ENCODE measurements at places on chromosomes 6 and 20.

DNA sequence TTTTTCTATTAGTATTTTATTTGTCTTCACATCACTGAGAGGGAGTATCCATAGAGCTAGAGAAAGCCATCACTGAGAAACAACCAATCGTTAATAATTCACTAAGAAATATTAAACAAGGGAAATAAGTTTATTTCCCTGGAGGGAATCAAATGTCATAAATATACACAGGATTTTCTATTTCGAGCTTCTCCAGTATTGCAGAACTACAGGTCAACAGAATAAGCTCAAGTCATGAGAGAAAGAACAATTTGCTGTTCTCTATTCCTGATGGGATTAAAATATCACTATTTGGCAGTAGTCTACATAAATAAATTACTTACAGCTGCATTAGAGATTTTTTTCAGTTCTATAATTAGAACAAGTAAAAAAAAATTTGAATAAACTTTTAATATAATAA, 2.2 kb upstream of the FAM162B start:
- no peak overlapping the region for H3K4me3 ChIP-seq
- no peaks in the 10 kb centered on the region for H3K36me3 ChIP-seq

GRCh38 chr6:2862712-2863181, 21.1 kb upstream of the SERPINB1 start:
- H3K27ac ChIP-seq = peak overlapping the region; percentile 91
- peaks cover 74% of the 10 kb centered on the region for H3K4me1 ChIP-seq
- peaks cover 41% of the 10 kb centered on the region for H3K36me3 ChIP-seq
- DNase-seq = no peak
- no peak overlapping the region for H3K4me3 ChIP-seq

- no peak overlapping the region for H3K4me3 ChIP-seq
- H3K4me1 ChIP-seq = peaks cover 17% of the 10 kb centered on the region
- no peak overlapping the region for H3K27ac ChIP-seq
- no peaks in the 10 kb centered on the region for H3K36me3 ChIP-seq
- peaks cover 10% of the 10 kb centered on the region for H3K27me3 ChIP-seq
These were observed 213.8 kb upstream of the CST7 start for GRCh38 chr20:24735263-24735662.

DNA sequence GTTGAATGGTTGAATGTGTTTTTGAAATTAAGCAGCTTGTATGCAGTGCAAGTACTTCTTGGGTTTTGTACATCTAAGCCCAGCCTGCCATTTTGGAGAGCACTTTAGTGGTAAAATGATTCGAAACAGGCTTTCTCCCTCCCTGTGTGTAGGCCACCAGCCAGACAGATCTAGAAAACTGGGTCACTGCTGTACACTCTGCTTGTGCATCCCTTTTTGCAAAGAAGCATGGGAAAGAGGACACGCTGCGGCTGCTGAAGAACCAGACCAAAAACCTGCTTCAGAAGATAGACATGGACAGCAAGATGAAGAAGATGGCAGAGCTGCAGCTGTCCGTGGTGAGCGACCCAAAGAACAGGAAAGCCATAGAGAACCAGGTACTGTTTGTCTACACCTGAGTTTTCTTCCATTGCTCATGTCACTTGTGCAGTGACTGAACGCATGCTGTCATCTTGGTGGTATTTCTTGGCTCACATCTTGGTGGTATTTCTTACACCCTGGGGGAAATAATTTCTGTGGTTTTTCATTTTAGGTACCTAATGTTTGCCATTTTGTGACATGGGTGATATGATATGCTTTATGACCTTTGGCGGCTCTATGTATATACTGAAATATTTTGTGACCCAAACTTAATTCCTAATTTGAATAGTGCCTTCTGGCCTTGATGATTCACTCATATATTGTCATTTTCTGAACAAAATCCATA, 115.7 kb upstream of the CLDN20 start:
- no peak for DNase-seq
- H3K4me1 ChIP-seq = peaks cover 72% of the 10 kb centered on the region
- H3K36me3 ChIP-seq = peaks cover 4% of the 10 kb centered on the region
- no peak overlapping the region for H3K27ac ChIP-seq
- H3K4me3 ChIP-seq = no peak overlapping the region
- no peaks in the 10 kb centered on the region for H3K27me3 ChIP-seq

DNA sequence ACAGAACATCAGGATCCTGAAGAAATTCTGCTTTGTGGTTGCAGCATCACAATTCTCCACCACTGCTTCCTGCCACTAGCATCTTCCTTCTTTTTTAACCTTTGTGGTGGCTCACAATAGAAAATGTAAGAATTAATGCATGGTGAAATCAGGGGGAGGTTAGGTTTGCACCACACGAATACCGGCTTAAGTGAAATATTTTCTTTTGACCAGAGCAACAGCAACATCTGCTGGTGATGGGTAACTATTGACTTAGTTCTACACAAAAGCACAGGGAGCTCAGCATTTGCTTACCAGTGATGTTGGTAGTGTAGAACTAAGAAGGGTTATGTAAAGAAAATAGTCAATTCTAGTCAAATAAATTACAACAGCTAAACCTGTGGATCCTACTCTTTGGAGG, 280.5 kb downstream of the SYNE1 start:
- no peak for DNase-seq
- no peaks in the 10 kb centered on the region for H3K36me3 ChIP-seq
- no peaks in the 10 kb centered on the region for H3K27me3 ChIP-seq
- no peak overlapping the region for H3K4me3 ChIP-seq

DNA sequence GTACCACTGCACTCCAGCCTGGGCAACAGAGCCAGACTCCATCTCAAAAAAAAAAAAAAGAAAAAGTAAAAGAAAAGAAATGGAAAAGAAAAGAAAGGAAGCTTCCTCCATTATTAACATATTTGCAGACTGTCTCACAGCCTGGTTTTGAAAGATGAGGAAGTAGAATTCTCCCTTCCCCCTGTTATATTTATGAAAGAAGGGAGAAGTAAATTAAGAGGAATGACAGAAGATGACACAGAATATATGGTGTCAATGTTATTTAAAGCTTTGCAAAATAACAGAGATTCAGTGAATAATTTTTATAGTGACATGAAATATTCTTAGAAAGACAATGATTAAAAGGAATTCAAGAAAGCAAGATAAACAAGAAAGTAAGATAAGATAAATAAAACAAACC, 83.7 kb upstream of the PRSS16 start:
- H3K36me3 ChIP-seq = no peaks in the 10 kb centered on the region
- peaks cover 8% of the 10 kb centered on the region for H3K4me1 ChIP-seq
- no peak overlapping the region for H3K4me3 ChIP-seq
- no peak overlapping the region for H3K27ac ChIP-seq
- peaks cover 14% of the 10 kb centered on the region for H3K27me3 ChIP-seq
- DNase-seq = no peak

GRCh38 chr20:36074983-36075382, 79.6 kb upstream of the EPB41L1 start:
- H3K27ac ChIP-seq = no peak overlapping the region
- no peaks in the 10 kb centered on the region for H3K36me3 ChIP-seq
- H3K4me3 ChIP-seq = no peak overlapping the region

GRCh38 chr6:122389704-122390372, 9.6 kb upstream of the HSF2 start:
- no peaks in the 10 kb centered on the region for H3K4me1 ChIP-seq
- H3K27ac ChIP-seq = no peak overlapping the region
- H3K36me3 ChIP-seq = no peaks in the 10 kb centered on the region
- no peak for DNase-seq
- H3K27me3 ChIP-seq = no peaks in the 10 kb centered on the region
- H3K4me3 ChIP-seq = no peak overlapping the region

- no peaks in the 10 kb centered on the region for H3K4me1 ChIP-seq
- H3K4me3 ChIP-seq = no peak within 1 kb of the TSS
- peaks cover 4% of the 10 kb centered on the region for H3K27me3 ChIP-seq
These were observed at the start of gene SLC17A2 for GRCh38 chr6:25930532-25931410. Gene SLC17A2 (minus strand): TSS chr6:25930691. CDS start chr6:25925796, 4,895 bp downstream.

DNA sequence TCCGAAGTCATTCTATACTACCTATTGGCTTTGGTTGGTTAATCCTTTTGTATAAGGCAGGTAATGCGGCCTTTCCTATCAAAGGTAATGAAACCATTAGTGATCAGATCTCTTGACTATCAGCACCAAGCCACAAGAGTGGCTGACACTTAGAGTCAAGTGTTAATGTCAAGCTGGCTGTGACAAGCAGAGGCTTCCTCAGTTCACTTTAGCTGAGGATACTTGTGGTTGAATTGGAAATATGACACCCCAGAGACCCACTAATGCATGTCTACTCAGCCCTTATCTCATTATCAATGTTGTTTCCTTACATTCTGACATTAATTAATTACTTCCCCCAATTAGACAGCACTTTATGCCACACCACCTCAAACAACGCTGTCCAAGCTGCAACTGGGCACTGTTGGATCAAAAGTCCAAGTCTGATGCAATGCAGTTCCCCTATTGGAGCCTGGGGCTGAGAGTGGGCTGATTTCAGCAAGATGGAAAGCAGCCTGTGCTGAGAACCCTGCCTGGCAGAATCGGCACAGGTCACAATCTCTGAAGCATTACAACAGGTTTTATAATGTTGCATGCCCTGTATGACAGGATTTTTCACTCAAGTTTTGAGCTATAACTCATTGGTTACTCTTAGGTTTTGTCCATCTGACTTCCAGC, 273.5 kb downstream of the COL12A1 start:
- H3K4me3 ChIP-seq = no peak overlapping the region
- no peaks in the 10 kb centered on the region for H3K27me3 ChIP-seq
- DNase-seq = no peak
- no peaks in the 10 kb centered on the region for H3K36me3 ChIP-seq
- no peaks in the 10 kb centered on the region for H3K4me1 ChIP-seq

DNA sequence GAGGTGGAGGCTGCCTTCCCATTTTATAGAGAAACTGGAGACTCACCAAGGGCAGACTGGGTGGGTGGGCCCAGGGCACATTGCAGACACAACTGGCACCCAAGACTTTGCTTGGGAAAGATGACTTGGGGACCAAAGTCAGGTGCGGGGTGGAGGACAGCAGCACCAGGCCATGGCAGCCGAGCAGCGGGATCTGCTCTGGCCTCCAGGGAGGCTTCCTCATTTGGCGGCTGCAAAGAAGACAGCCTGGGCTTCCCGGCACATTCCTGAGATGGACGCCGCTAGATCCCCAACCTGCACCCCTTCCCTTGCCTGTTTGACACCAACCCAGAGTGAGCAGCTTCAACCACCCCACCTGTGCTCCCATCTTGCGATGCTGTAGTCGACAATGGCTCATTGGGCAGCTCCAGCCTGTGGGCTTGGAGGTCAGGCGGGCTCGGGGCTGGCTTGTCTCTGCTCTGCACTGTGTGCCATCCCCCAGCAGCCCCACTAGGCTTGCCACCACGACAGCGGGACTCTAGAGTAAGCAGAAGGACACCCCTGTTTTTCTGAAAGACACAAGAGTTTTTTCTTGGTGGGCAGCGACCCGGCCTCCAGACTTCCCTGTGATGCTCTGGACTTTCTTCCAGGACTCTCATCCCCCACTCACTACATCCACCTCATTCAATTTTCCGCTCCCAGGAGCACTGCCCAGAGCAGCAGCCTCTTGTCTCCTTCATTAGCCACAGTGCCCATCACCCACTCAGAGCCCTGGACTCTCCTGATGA, 184.9 kb upstream of the CST7 start:
- no peak overlapping the region for H3K27ac ChIP-seq
- H3K4me1 ChIP-seq = no peaks in the 10 kb centered on the region
- H3K4me3 ChIP-seq = no peak overlapping the region
- H3K36me3 ChIP-seq = no peaks in the 10 kb centered on the region

DNA sequence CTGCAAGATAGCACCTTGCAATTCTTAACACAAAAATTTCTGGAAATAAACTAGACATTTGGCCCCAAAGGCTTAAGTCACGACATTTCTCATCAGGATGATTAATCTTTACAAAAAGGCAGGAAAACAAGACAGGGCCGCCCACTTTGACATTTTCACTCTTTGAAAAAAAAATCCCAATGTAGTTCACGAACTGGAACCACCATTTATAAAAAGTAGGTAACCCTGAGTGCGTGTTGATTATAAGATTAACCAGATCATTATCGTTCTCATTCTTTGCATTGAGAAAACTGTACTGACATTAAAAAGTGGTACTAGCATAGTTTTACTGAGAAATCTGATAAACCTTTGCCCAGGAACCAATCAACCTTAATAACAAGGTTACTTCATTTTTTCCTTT, 108.8 kb downstream of the HUS1B start:
- peaks cover 40% of the 10 kb centered on the region for H3K36me3 ChIP-seq
- H3K4me3 ChIP-seq = no peak overlapping the region
- H3K27ac ChIP-seq = peak overlapping the region; percentile 82
- DNase-seq = no peak
- H3K27me3 ChIP-seq = no peaks in the 10 kb centered on the region

- no peak for DNase-seq
- H3K27ac ChIP-seq = no peak overlapping the region
- no peaks in the 10 kb centered on the region for H3K27me3 ChIP-seq
- H3K4me3 ChIP-seq = no peak overlapping the region
- H3K36me3 ChIP-seq = peaks cover 45% of the 10 kb centered on the region
- H3K4me1 ChIP-seq = peaks cover 9% of the 10 kb centered on the region
These were observed 16.6 kb downstream of the TBC1D20 start for GRCh38 chr20:445514-446336.

- peaks cover 12% of the 10 kb centered on the region for H3K4me1 ChIP-seq
- peak; percentile 59 for DNase-seq
These were observed at the start of gene RBPJL for GRCh38 chr20:45306431-45306982. Gene RBPJL (plus strand): TSS chr20:45306840. CDS start chr20:45306923, 83 bp downstream.

GRCh38 chr20:10487142-10488136, 52.3 kb downstream of the SLX4IP start:
- peaks cover 16% of the 10 kb centered on the region for H3K4me1 ChIP-seq
- no peak overlapping the region for H3K27ac ChIP-seq
- no peak for DNase-seq
- peaks cover 2% of the 10 kb centered on the region for H3K36me3 ChIP-seq

GRCh38 chr20:46777331-46777730, 67.9 kb downstream of the SLC2A10 start:
- no peaks in the 10 kb centered on the region for H3K4me1 ChIP-seq
- DNase-seq = no peak

DNA sequence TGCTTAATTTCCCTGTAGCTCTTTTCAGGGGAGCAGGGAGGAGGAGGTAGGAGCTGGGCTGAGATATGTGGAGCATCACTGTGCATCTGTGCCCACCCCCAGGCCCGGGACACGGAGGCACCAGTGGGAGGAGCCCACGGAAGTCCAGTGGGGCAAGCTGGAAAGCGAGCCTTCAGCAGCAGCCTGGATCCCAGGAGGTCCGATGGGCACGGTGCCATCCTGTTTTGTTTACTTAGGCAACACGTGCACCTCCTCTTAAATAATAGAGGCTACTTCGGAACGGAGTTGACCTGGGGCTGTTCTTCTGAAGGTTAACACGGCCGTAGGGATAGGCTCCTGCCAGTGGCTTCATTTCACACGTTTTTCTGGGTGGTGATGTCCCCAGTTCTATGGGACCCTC, 51.6 kb downstream of the CDH4 start:
- no peak for DNase-seq
- H3K36me3 ChIP-seq = no peaks in the 10 kb centered on the region
- no peaks in the 10 kb centered on the region for H3K27me3 ChIP-seq
- no peak overlapping the region for H3K4me3 ChIP-seq

GRCh38 chr6:126788861-126789365, 329.6 kb upstream of the RSPO3 start:
- H3K27ac ChIP-seq = no peak overlapping the region
- no peaks in the 10 kb centered on the region for H3K27me3 ChIP-seq
- no peaks in the 10 kb centered on the region for H3K4me1 ChIP-seq
- H3K4me3 ChIP-seq = no peak overlapping the region
- H3K36me3 ChIP-seq = no peaks in the 10 kb centered on the region
- no peak for DNase-seq

- H3K27ac ChIP-seq = peak overlapping the region; percentile 98
- H3K4me3 ChIP-seq = peak overlapping the region; percentile 97
- H3K36me3 ChIP-seq = peaks cover 91% of the 10 kb centered on the region
- DNase-seq = no peak
- H3K27me3 ChIP-seq = peaks cover 4% of the 10 kb centered on the region
- peaks cover 76% of the 10 kb centered on the region for H3K4me1 ChIP-seq
These were observed 4.3 kb downstream of the CDC25B start for GRCh38 chr20:3800256-3800877.

Data from activated naive CD4-positive, alpha-beta T cell treated with anti-CD3 and anti-CD28 coated beads, Interleukin-2, amount 10 ng/mL, durations not matched to agents 7 days and 5 days (primary cell).